ENCODE measurements at places on chromosomes 7 and 10.

- no peak for DNase-seq
These were observed 2.3 kb downstream of the ERLIN1 start for GRCh38 chr10:100183481-100183880.

GRCh38 chr10:122336332-122336731, 38.2 kb upstream of the PLEKHA1 start:
- DNase-seq, result no peak

DNA sequence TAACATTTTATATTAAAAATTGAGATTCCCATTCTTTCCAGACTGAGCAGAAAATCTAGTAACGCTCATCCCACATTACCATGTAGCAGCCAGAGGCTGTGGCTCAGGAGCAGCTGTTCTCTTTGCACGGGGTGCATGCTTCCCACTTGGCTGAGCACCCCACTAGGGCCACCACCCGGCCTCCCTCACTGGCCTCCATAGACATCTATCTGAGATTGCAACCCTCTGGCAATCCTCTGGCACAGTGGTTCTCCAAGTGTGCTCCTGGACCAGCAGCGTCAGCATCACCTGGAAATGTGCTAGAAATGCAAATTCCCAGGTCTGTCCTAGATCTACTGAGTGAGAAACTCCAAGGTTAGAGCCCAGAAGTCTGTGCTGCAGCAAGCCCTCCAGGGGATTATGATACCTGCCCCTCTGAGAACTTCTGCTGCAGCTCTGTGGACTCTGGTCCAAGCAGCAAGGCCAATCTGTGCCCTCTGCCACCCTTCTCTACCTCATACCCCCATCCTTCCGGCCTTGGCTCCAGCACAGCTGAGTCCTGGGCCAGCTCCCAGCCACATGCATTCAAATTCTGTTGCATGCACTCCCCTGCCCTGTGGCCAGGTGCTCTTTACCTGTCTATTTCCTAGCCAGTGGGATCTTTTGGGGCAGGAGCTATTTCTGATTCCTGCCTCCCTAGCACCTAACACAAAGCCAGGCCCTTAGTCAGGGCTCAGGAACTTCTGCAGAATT, 301.5 kb downstream of the GRID1 start:
- no peak for DNase-seq

DNA sequence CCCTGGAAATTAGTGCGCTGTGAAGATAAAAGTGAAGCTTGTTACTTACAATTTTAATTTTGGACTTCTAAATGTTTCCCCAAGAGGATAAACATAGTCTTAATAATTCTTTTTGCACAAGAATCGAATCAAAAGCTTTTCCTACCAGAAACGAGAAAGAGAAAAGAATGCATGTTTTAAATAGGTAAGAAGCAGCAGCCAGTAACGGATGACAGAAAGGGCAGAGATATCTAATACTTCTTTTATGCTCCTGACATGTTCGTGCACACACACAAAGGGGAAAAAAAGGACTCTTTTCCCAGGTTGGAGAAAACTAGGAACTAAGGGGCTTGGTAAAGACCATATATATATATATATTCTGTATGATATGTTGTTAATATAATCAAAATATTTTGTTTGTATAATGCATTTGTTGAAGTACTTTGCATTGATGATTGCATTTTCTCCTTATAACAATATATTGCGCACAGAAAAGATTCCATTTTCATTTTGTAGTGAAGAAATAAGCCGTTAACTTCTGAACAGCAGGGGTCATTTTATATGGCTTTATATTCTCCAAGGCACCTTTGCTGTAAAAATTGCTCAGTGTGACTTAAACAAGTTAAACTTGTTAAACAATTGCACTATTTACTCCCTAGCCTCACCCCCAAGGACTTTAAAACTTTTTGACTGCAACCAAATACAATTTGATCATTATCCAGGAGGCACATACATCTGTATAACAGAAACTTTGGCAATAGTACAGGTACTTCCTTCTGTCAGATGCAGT, 2.2 kb downstream of the PRKAR2B start:
- DNase-seq, result no peak

GRCh38 chr7:49812534-49812933, 39.1 kb downstream of the VWC2 start:
- no peak for DNase-seq

DNA sequence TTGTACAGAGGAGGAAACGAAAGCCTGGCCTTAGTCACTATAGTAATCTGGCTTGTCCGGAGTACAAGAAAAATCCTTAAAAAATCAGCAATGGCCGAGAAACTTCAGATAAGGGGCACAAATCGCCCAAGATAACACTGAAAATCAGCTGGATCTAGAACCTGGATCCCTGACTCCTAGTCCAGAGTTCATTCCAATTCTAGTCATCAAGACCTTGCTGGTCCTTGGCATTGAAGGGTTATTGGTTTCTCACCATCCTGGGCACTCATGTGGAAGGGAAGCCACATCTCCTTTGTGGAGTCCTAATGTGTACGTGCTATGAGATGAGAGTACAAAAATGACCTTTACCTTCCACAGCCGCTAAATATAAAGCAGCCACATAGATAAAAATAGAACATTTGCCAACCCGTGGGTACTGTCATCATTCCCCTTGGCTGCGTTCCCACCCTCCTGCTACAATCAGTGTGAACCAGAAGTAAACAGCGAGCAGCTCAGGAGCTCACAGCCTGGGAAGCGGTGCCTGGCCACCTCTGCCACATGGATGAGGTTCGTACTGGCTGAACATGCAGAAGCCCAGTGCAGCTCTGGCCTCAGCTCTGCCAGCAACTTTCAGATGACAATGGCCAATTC, 116.0 kb upstream of the PDLIM1 start:
- no peak for DNase-seq

DNA sequence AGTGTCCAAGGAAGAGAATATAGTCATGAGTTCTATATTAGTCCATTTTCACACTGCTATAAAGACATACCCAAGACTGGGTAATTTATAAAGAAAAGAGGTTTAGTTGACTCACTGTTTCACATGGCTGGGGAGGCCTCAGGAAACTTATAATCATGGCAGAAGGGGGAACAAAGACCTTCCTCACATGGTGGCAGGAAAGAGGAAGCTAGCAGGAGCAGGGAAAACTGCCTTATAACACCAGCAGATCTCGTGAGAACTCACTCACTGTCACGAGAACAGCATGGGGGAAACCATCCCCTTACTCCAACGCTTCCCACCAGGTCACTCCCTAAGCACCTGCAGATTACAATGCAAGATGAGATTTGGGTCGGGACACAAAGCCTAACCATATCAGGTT, 139.0 kb upstream of the ZNF438 start:
- DNase-seq, result no peak

GRCh38 chr7:151900986-151901621, 24.2 kb upstream of the PRKAG2 start:
- peak; percentile 12 for DNase-seq

GRCh38 chr10:102109166-102110116, 10.7 kb downstream of the LDB1 start:
- no peak for DNase-seq

DNA sequence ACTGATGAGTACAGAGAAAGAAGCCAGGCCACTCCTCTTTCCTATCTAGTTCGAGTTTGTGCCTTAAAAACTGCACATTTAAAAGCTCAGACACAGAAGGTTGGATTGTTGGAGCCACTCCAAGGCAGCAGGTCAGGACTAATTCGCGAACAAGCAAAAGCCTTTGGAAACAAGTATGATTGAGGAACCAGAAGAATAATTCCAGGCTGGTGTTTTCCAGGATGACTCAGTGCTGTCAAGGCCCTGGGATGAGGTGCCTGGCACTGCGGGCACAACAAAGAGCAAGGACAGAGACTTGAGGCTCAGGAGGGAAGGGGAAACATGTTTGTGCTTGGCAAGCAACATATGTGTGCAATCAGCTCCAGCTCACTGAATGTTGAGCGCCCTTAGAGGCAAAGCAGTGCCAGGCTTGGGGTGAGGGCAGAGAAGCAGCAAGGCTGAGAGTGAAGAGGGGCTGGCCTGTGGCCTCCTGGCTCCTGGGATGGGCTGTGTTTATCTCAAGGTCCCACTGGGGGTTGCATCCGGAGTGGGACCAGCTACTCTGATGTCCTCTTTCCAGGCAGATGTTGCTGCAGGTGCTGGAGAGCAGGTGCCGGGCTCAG, 44.1 kb downstream of the VSTM4 start:
- no peak for DNase-seq

DNA sequence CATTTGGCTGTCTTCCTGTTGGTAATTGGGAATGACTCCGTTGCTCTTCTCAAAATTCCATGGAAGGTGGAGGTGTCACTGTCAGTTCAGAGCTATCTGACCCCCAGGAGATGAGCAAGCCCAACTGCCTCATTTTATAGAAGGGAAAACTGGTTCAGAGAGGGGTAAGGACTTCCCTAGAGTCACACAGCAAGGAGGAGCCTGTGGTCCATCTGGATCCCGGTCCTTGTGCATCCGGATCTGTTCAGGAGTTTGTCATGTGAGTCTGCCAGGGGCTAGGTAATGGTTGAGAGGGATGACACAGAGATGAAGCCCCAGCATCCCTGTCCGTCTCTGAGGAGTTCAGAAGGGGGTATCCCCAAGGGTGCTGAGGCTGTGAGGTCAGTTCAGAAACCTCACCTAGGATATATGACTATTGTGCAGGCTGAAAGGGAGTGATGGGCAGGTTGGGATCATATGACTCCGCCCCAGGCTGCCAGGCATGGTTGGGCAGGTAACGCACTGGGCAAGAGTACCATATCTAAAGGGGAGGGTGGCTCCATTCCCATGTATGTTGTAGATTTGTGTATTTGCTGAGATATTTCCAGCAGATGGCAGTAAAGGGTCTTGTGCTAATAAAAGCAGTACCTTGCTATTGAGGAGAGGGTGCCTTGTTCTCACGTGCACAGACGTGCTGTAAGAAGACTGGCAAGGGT, 16.0 kb upstream of the SLC29A3 start:
- peak; percentile 7 for DNase-seq

DNA sequence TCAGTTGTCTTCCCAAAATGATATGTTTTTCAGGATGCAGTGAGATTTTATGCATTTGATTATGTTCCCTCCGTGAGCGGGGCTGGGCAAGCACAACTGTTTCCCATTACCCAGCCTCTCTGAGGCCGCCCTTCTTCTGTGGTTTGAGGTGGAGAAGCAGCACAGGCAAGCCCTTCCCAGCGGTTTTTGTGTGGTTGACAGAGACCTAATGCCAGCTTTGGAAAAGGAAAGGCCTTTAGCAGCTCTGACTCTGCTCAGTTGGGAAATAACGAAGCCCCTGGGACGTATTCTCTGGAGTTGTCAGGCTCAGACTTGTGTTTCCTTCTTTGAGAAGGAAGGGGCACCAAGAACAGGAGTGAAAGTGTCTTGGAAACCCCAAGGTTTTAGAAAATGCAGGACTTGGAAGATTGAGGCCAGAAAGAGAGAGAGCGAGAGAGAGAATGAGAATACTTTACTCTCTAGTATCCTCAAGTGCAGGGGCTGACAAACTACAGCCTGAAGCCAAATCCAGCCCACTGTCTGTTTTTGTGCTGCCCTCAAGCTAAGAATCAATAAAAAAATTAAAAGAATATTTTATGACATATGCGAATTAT, 20.6 kb upstream of the PDCD4 start:
- no peak for DNase-seq

DNA sequence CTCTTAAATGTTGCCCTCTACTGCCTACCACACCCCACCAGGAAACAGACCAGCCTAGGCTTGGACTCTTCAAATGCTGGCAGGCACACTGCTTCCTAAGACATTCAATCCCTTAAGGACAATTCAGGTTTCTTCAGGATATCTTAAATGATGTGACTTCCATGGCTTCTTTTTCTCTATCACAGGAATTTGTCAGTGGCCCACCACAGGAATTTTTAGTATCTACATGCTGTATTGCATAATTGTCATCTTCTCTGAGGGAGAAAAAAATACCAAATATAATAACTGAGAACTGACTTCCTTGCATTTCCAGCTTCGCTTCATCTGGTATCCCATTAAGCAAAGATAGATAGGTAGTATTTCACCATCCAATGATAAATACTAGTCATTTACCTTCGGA, 129.3 kb downstream of the WNT2 start:
- no peak for DNase-seq

GRCh38 chr7:73869011-73869798, 8.2 kb downstream of the TMEM270 start:
- no peak for DNase-seq

- DNase-seq, result no peak
These were observed 305.2 kb upstream of the ETV1 start for GRCh38 chr7:14294637-14295036.

DNA sequence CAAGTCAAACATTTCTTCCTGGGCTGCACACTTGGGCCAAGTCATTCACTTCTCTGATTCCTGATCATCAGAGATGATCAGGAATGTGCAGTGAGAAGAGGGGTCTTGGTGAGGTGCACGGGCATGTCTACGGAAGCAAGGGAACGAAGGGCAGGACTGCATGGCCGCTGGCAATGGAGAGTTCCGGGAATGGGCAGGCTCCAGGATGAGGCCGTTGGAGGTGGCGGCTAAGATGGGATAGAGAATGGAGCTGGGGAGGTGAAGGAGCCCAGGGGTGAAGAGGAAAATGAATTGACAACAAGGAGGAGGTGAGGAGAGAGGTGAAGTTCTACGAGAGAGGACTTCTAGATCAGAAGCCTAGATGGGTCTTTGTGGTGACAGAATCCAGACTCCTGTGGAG, 260.0 kb downstream of the GRID1 start:
- no peak for DNase-seq

GRCh38 chr7:121071662-121072061, 83.2 kb downstream of the CPED1 start:
- no peak for DNase-seq

DNA sequence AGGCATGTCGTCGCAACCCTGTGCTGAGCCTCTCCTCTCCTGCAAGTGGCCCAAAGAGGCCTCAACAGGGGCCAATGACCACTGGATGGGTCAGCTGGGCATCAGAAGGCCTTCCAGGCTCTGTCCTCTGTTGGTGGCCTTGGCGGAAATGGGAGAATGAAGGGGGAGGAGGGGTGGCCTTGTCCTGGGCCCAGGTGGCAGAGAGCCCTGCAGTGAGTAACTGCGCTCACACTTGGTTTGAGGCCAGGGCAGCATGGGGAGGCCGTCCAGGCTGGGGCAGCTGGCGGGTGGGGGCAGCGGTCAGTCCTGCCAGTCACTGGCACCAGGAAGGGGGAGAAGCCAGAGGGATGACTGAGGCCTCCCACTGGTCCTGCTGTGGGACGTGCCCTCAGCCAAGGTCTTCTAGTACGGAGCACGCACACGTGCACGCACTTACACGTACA, 59.8 kb downstream of the LHPP start:
- DNase-seq, result no peak
